Suppressor macrophage (primary cell): ENCODE measurements at places on chromosomes 16 and 17.

- no peak for DNase-seq
These were observed 50.4 kb downstream of the USP22 start for GRCh38 chr17:20992416-20992815.

- no peak for DNase-seq
These were observed 6.1 kb upstream of the PDP2 start for GRCh38 chr16:66874079-66874775.

DNA sequence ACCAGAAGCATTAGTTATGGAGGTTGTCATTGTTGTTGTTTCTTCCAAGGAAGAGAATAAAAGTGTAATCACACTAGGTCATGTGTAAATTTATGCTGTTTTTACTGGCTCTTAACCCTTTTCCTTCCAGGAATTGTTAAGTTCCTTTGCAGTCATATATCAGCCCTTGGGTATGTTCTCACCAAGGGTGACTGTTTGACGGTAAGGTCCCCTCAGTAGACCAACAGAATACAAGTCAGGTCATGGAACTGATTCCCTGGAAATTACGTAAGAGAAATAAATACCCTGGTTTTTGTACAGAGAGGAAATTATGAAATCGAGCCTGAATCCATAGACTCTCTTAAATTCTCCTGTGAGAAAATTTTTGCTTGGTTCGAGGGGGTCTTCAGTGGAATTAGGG is 11.2 kb upstream of the KCNJ2 start:
- DNase-seq, result no peak

DNA sequence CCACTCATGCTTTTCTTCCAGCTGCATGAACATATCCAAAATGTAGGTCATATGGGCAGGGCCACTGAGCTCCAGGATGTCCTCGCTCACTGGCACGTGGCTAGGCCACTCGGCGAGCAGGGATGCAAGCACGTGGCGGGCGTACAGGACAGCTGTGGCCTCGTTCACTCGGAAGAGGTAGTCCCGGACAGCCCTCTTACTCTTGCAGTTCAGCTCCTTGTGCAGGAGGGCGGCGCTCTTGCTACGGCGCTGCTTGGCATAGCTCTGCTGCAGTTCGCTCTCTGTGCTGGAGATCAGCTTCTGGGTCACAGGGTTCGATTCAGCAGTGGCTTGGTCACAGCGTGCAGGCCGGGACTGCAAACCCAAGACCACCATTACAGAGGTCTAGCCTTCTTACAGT is 53.1 kb upstream of the ATP2A3 start:
- DNase-seq, result no peak

DNA sequence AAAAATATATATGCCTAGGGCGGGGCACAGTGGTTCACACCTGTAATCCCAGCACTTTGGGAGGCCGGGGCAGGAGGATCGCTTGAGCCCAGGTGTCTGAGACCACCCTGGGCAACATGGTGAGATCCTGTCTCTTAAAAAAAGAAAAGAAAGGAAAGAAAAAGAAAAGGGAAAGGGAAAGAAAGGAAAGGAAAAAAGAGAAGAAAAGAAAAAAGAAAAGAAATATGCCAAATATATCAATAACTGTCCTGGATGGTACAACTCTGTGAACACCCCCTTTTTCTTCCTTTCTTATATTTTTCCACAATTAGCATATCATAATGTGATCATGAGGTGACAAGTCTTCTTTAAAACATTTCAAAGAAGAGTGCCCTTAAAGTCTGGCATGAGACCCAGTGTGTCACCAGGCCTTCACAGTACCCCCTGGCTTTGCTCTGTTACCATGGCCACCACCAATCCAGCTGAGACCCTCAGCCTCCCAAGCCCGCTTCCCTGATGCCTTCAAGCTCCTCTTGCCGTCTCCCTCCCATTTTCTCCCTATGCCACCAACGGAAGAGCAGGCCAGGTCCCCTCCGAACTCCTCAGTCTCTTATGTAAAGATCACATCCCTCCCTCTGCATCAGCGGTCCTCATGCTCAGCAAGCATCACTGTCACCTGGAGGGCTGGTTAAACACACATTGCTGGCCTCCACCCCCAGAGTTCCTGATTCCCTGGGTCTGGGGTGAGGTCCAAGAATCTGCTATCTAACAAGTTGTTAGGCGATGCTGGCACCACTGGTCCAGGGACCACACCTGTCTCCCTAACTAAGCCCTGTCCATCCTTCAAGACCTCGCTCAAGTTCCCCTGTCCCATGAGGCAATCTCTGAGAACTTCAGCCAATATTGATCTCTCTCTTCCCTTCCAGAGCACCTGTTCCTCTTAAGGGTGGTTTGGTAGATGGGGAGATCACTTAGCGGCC is 44.5 kb downstream of the CUEDC1 start:
- no peak for DNase-seq

GRCh38 chr17:78294776-78295175 is 63.3 kb downstream of the TMEM235 start:
- DNase-seq, result peak; percentile 45

GRCh38 chr17:47741793-47742145 is 8.7 kb downstream of the TBX21 start:
- DNase-seq, result no peak

DNA sequence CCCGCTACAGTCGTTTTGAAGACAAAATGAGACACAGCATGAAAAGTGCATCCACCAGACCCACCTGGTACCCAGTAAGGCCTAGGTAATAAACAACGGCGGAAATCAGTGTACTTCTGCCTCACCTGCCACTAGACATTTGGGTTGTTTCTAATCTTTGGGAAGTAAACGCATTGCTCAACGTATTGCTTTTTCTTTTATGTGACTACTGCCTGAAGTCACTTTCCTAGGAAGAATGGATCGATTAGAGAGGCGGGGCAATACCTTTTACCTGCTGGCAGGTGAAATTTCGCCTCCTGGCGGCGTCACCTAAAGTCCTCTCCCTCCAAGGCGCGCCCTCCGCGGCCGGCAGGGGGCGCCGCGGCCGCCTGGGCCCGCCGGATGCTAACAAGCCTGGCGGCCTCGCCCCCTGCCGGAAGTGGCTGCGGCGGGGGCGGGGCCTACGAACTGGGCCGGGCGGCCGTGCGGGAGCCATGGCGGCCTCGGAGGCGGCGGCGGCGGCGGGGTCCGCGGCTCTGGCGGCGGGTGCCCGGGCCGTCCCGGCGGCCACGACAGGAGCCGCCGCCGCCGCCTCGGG is at the start of gene ATMIN:
Gene ATMIN, plus strand, starts transcription at position 445 of the 577 bp plus-strand sequence. Its CDS starts 29 bp downstream, at position 474.
- DNase-seq, result peak; percentile 97

DNA sequence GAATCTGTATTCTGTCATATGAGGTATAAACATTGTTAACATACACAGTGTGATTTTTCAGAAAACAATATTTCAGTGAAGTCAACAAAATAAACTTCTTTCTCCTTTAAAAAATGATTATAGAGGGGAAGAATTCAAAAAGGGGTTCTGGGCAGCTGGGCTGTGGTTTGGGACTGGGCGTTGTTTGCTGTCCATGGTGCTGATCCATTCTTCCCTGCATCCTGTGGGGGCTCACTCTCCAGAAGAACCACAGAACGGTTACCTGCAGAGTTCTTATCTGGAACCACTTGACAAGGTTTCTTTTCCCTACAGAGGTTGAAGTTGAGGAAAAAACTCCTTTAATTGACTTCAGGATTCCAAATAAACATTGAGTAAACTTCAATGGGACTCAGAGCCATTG is 1091.0 kb downstream of the CDH8 start:
- peak; percentile 1 for DNase-seq

GRCh38 chr16:27226976-27227705 is 23.8 kb downstream of the KDM8 start:
- DNase-seq, result no peak

DNA sequence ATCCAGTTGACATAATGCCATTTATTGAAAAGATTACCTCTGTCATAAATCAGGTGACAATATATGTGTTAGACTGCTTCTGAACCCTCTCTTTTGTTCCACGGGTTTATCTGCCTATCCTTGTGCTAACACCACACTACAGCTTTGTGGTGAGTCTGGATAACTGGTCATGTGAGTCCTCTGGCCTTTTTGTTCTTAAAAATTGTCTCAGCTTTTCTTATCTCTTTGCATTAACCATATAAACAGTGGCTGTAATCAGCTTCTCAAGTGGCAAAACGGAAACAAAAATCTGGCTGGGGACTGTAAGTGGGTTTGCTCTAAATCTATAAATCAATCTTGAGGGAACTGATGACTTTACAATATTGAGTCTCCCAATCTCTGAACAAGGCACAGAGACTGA is 44.6 kb downstream of the STX8 start:
- no peak for DNase-seq

DNA sequence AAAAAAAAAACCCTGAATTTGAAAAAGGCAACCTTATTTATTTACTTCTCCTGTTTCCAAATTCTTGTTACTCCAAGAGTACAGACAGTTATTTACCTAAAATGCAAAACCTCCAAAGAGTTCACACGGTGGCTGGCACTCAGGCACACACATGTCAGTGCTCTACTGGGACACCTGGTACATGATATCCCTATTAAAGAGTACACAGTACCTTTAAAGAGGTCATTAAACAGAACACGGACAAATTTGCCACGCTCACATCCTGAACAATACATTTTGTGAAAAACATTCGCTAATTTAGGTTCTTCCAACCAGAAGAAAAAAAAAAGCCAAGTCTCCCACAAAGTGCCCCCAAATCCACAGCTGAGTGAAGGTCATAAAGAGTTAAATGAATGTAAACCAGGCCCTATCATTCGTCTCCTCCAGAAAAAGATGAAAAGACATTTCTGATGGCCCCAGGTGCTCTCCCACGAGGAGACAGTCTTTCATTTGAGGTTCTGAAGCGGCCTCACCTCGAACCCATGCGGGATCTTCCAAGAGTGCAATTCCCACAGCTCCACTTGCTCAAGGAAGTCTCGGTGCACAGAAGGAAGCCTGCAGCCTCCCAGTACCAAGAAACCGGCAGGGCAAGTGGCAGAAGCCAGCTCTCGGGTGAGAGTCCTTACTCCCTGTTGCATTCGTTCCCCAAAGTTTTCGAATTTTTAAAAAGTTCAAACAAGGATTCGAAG is 993 bp downstream of the ERN1 start:
- DNase-seq, result peak; percentile 63

GRCh38 chr16:21663889-21664647 is at the start of gene OTOA:
OTOA (plus strand) TSS chr16:21663968; CDS start chr16:21678515, 14,547 bp downstream.
- DNase-seq, result no peak

DNA sequence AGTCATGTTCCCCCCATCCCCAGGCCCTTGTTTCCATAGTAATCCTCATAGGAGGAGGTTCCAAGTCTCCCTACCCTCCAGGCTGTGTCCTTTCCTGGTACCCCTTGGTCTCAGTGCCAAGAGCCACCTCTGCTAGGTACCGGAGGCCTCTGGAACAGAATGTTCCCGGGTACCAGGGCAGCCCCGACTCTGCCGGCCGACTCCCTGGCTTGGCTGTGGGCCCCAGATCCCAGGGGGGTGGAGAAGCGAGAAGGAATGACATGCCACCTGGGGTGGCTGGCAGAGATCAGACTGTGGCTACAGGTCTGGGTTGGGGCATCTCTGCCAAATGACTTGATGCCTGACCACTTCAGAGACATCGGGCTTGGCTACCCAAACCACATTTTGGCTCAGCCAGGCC is 3.6 kb downstream of the STAC2 start:
- no peak for DNase-seq

GRCh38 chr16:87784812-87785211 is 19.0 kb upstream of the KLHDC4 start:
- no peak for DNase-seq

DNA sequence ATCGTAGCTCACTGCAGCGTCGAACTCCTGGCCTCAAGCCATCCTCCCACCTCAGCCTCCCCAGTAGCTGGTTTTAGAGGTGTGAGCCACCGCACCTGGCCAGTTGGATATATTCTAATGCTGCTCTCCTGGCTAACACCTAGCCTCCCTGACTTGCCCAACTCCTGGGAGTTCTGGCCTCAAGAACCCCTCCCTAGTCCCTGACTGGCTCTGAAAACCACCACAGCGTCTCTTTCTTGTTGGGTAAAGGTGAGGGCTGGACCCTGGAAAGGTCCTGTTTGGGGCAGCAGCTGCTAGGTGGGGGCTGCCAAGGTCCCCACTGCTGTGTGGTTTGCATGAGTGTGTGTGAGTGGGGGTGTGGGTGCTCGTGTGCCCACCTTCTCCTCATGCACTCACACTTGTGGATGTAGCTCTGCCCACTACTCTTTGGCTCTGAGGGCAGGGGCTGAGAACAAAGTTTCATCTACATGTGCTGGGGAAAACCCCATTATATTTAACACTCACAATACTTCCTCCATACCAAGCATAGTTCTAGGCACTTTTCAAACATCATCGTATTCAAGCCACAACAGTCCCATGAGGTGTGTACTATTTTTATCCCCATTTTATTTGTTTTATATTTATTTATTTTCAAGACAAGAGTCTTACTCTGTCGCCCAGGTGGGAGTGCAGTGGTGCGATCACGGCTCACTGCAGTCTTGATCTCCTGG is 7.1 kb upstream of the SPNS3 start:
- DNase-seq, result no peak

GRCh38 chr17:31413874-31414549 is 22.5 kb downstream of the RAB11FIP4 start:
- peak; percentile 63 for DNase-seq

DNA sequence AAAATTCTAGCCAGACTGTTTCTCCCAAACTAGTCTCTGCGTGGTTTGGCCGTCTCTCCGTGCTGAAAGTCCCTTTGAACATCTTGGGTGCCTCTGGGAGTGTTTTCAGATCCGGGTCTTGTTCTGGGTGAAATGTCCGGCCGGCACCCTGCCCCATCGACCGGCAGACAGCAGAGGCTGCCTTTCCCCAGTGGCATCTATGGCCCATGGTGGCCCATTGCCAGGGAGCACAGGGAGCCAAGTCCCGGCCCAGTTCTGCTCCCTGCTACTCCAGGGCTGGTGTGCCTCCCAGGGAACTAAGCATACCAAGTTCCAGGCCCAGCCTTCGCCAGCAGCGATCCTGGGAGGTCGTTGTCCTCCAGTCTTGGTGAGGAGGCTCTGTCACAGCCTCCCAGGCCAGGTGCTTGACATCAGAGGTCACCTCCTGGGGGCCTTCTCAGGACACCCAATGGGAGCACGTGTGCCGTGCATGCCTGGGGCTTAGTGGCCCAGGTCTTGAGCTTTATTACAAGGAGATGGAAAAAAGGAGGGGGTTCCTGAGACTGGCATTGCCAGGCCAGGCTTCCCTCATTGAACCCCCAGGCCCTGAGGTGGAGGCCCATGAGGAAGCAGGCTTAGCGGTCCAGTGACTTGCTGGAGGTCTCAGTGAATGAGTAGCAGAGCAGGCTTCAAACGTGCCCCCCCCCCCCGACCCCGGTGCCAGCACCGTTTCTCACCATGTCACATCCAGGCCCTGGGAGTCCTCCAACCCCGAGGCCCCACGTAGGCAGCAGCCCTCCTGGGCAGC is 54.0 kb downstream of the PGS1 start:
- DNase-seq, result no peak

DNA sequence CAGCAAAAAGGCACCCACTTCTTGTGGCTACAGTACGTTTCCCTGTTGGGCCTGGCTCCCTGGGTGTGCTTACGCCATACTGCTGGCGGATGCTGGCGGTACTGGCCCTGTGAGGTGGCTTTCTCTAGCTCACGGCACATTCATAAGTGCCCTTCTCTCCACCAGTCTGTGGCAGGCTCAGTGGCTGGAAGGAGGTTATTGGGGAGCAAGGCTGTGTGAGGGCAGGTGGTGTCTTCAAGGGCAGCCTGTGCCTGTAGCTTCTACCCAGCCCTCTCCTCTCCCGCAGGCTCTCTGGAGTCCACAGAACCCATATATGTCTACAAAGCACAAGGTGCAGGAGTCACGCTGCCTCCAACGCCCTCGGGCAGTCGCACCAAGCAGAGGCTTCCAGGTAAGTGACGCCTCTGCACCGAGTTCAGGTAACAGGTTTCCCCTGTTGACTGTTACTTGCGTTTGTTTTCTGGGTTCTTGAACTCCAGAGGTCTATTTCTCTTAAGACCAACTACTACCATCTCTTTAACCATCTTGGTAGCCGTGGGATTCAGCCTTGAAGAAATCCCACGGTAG is 20.6 kb downstream of the NTAN1 start:
- DNase-seq, result no peak
